ENCODE measurements at places on chromosomes 1 and 21. TPM values are rescaled to one million over a fixed set of nuclear protein-coding genes. Genes with fewer than 3 reads are reported as not detected.

HSPB7 gene
- polyA plus RNA-seq: not detected

ATF3 gene
- 16.6 TPM for polyA plus RNA-seq

MCL1 gene
- polyA plus RNA-seq: 63.9 TPM

PLA2G5 gene
- polyA plus RNA-seq: not detected

CFAP74 gene
- polyA plus RNA-seq: not detected

NES gene
- polyA plus RNA-seq: 15.5 TPM

CYP4X1 gene
- polyA plus RNA-seq: 2.4 TPM

KCNE1 gene
- polyA plus RNA-seq: 0.10 TPM

CD2 gene
- not detected for polyA plus RNA-seq

CYP4A11 gene
- not detected for polyA plus RNA-seq

GBP5 gene
- polyA plus RNA-seq: not detected

FALEC gene
- polyA plus RNA-seq: not detected

CTPS1 gene
- polyA plus RNA-seq: 24.9 TPM

ITSN1 gene
- 72.2 TPM for polyA plus RNA-seq

LRRC53 gene
- not detected for polyA plus RNA-seq

TRIM17 gene
- polyA plus RNA-seq: not detected

KAZN gene
- polyA plus RNA-seq: 1.6 TPM

HMCN1 gene
- 24.1 TPM for polyA plus RNA-seq

LENEP gene
- polyA plus RNA-seq: not detected

LORICRIN gene
- polyA plus RNA-seq: not detected

CCDC30 gene
- 0.19 TPM for polyA plus RNA-seq

PSRC1 gene
- 21.6 TPM for polyA plus RNA-seq

CD46 gene
- polyA plus RNA-seq: 134 TPM

TNFSF18 gene
- 15.3 TPM for polyA plus RNA-seq

ACTL8 gene
- polyA plus RNA-seq: not detected

TP73 gene
- 0.03 TPM for polyA plus RNA-seq

SLC9C2 gene
- not detected for polyA plus RNA-seq

SPATA46 gene
- not detected for polyA plus RNA-seq

BTBD8 gene
- polyA plus RNA-seq: 0.36 TPM

CLIC6 gene
- polyA plus RNA-seq: not detected

KCNH1 gene
- not detected for polyA plus RNA-seq

MYCL gene
- polyA plus RNA-seq: 1.5 TPM

MATN1 gene
- polyA plus RNA-seq: 0.13 TPM

SYNC gene
- polyA plus RNA-seq: 3.5 TPM
